ENCODE measurements at places on chromosomes 1 and 21.

GRCh38 chr1:39391691-39392679, 99.5 kb upstream of the BMP8A start:
- DNase-seq, result no peak

DNA sequence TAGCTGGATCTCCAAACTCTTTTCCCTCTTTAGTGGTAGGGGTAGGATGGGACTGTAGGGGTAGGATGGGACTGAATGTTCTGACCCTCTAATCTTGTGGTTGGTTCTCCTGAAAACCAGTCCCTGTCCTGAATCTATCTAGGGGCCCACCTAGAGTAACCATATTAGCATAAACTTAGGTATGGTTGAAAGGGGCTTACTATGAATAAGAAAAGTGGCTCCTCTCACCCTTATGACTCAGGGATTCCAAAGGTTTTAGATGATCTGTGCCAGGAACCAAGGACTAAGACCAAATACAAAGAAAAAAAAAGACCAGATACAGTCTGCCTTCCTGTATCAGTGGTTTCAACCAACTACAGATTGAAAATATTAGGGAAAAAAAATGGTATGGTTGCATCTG, 28.9 kb downstream of the RNF2 start:
- DNase-seq, result no peak

DNA sequence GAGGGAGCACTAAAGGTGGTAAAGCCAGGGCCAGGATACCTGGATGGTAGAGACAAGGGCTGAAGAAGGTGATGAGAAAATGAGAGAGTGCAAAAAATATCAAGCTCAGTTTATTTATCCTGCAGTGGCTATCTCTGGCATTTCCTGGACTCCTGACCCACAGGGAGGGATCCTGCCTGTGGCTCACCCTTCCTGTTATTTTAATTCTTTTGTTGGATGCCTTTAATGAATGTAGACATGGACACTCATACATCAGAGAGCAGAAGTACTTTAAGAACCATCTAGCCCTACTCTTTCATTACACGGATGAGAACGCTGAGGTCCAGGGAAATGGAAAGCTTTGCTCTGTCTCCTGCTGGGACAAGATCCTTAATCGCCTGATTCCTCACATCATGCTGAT, 20.6 kb downstream of the JUN start:
- DNase-seq, result no peak

DNA sequence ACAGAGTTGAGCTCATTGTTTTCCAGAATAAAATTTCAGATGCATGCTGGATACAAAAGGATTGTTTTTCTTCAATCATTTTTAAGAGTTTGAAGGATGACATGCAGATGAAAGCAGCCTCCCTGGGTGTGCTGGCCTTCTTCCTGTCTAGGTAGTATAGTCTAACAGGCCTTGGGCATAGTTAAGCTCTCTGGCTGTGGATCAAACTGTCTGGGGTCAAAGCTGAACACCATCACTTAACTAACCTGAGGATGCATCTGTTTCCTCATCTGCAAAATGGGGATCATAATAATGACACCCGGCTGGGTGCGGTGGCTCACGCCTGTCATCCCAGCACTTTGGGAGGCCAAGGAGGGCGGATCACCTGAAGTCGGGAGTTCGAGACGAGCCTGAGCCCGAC, 6.0 kb upstream of the TIE1 start:
- no peak for DNase-seq

GRCh38 chr1:115671176-115671934, 29.6 kb downstream of the VANGL1 start:
- DNase-seq, result no peak

GRCh38 chr1:33758698-33759097, 105.2 kb upstream of the HMGB4 start:
- no peak for DNase-seq

DNA sequence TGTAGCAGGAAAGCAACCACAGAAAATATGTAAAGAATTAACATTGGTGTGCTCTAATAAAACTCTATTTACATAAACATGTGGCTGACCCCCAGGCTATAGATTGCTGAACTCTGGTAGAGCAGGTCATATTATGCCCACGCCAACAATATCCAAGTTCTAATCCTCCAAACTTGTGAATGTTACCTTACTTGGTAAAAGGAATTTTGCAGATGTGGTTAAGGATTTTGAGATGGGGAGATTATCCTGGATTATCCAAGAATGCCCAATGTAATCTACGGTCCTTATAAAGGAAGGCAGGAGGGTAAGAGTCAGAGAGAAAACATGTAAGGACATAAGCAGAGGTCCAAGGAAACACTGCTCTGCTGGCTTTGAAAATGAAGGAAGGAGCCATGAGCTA, 201.0 kb downstream of the USH2A start:
- no peak for DNase-seq

GRCh38 chr1:10387677-10388386, 11.0 kb upstream of the PGD start:
- DNase-seq, result no peak

Data from NCI-H524 (cell line).